ENCODE measurements at places on chromosomes 11 and 22.
A peak's percentile ranks its signal among the peaks of the same experiment; 100 is the strongest.

DNA sequence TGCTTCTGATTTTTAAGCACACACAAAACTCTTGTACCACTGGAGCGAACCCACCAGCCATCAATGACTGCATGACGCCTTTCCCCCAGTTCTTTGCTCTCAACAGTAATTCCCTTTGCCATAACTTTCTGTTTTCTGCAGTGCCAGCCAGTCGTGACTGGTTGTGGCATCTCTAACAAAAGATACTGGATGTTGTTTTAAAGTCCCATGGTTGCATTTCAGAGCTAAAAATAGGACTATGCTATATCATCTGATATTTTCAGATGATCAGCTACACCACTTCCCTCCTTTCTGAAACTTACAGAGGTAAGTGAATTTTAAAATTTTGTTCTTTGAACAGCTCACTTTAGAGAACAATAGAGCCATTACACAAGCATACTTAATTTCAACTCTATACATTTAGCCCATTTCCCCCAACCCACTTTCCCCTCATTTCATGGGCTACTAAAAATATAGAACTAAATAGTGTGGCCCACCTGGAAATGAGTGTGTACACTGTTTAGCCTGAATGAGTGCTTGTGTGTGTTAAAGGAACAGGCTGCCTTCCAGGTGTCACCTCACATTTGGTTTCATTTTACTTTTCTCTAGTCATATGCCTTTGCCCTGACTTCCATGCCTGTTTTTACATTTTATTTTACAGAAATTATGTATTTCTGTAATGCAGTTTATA is 136.9 kb upstream of the ZC3H12C start:
- no peak for DNase-seq

- peak; percentile 98 for DNase-seq
Observed at GRCh38 chr11:19240420-19241259, at the start of gene E2F8. Gene E2F8, minus strand, starts transcription at chr11:19240945. Its CDS starts 824 bp downstream, at chr11:19240121.

- DNase-seq, result no peak
Observed at GRCh38 chr11:48182860-48183526, 33.6 kb upstream of the OR4B1 start.

DNA sequence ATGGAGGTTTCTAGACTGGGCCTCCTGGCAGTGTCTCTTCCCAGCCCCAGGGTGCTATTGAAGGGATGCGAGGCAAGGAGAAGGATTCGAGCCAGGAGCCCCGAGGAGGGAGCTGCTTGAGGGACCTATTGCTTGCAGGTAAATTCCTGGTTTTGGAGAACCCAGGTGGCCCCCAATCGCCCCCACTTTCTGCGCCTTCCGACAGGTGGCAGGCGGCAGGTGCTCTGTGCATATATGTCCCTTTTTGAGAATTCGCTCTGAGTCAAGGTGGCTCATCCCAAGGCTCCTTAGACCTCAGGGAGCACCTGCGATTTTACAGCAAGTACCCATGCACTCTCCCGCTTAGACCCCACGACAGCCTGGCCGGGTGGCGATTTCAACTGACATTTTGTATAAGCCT is 40.3 kb upstream of the SHISAL1 start:
- DNase-seq, result no peak

- no peak for DNase-seq
Observed at GRCh38 chr11:134663506-134664313, 251.7 kb upstream of the B3GAT1 start.

GRCh38 chr11:82765466-82766034 is 31.9 kb upstream of the FAM181B start:
- no peak for DNase-seq

GRCh38 chr11:99188221-99188620 is 167.5 kb downstream of the CNTN5 start:
- no peak for DNase-seq

DNA sequence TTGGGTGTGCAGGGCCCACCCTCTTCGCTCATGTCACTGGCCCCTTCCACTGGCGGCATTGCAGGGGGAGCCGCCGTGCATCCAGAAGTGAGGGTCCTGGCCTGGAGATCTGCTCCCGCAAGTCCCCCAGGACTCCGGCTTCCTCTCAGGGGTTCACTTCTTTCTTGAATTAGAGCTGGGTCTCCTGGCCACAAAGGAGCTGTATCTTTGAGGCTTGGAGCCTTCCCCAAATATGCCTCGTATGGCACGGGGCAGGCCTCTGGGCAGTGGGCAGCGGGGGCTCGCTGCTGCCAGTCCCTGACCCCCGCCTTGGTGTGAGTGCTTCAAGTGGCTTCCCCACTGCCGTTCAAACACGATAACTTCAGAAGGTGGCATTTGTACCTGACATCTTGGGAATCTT is 7.4 kb upstream of the IFITM3 start:
- DNase-seq, result no peak

- no peak for DNase-seq
Observed at GRCh38 chr22:29459773-29460172, 20.2 kb upstream of the NEFH start.

DNA sequence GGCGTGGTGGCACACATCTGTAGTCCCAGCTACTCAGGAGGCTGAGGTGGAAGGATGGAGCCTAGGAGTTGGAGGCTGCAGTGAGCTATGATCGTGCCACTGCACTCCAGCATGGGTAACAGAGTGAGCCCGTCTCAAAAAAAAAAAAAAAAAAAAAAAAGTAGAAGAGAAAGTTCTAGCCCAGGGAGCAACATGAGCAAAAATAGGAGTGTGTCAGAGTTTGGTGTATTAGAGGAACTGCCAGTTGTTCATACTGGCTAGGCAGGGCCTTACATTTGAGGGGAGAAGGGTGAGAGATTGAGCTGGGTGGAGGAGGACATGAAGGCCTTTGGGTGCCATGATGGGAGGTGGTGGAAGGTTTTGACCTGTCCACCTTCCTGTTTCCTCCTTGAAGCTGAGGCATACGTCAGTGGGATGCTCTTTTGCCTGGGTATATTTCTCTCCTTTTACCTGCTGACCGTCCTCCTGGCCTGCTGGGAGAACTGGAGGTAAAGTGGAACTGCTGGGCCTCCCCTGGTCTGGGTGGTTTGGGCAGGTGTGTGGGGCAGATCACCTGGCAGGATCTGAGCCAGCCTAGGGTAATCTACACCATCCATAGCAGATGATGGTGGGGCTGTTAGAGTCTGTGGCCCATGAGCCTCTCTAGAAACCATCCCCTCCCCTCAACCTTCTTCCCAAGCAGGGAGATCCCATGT is 7.3 kb downstream of the SIDT2 start:
- no peak for DNase-seq

DNA sequence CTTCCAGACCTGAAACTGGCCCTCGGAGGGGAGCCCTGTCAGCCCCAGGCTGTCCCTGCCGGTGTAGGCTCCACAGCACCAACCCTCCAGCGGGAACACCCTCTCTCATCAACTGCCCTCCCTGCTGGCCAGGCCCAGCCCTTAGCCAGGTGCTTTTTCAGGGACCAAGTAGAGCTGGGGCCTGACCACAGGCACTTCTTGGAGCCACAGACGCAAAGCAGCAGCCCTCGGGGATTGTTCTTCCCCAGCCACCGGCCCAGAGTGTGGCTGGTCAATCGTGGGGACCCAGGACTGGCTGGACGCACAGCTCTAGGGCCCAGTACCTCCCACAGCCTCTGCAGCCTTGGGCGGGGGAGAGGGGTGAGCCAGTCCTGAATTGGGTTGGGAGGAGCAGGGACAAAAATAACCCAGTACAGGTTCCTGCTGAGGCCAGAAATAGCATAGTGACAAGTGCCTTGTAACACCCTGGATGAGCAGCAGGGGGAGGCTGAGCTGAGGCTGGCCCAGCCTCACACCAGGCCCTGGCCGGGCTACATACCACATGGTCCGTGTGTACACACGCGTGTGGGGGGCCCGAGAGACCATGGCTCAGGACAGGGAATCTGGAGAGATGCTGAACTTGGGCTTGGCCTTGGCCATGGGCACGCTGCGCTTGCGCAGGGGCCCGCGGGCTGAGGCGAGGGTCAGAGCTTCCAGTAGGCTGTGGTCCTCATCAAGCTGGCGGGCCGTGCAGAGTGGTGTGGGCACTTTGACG is 2.0 kb downstream of the KCNJ11 start:
- peak; percentile 52 for DNase-seq
